Karpas-422 (cell line): ENCODE measurements at places on chromosomes 6 and 20. TPM values are rescaled to one million over a fixed set of nuclear protein-coding genes. Genes with fewer than 3 reads are reported as not detected.

PLA2G7 gene
- not detected in 2 replicates for total RNA-seq

FGD2 gene
- total RNA-seq, result 37.1 and 53.0 TPM in 2 replicates

BPIFB4 gene
- total RNA-seq, result not detected in 2 replicates

GRM1 gene
- total RNA-seq, result 0.40 and 1.2 TPM in 2 replicates

ABHD16B gene
- total RNA-seq, result not detected in 2 replicates

DPPA5 gene
- total RNA-seq, result not detected in 2 replicates

PDE7B gene
- not detected in 2 replicates for total RNA-seq

FARS2 gene
- 9.0 and 16.0 TPM in 2 replicates for total RNA-seq

TOMM34 gene
- 29.4 and 42.7 TPM in 2 replicates for total RNA-seq

EEF1E1 gene
- 51.3 and 74.9 TPM in 2 replicates for total RNA-seq

OR2H1 gene
- not detected in 2 replicates for total RNA-seq

FNDC1 gene
- total RNA-seq, result 73.2 and 90.0 TPM in 2 replicates

ANGPT4 gene
- total RNA-seq, result not detected in 2 replicates

FAXC gene
- not detected in 2 replicates for total RNA-seq

PRKN gene
- not detected in 2 replicates for total RNA-seq

DCBLD1 gene
- not detected in 2 replicates for total RNA-seq
